ENCODE measurements at places on chromosomes 5 and 9. TPM values are rescaled to one million over a fixed set of nuclear protein-coding genes. Genes with fewer than 3 reads are reported as not detected.

DNA sequence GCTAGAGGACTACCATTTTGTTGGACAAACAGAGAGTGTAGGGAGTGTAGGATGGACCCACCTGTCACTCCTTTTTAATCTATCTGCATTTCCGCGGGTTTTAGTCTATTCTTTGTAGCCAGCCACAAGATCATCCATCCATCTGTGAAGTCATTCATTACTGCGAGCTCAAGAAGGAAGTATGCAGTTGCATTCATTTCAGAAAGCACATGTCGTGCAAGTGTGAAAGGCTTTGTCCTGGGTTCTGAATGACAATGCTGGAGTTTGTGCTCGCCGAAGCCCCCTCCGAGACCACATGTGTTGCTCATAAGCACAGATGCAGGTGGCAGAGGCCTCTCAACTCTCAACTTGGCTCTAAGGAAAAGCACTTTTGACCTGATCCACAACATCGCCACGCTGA lies 70.3 kb upstream of the BASP1 start:
- DNase-seq, result no peak

DNA sequence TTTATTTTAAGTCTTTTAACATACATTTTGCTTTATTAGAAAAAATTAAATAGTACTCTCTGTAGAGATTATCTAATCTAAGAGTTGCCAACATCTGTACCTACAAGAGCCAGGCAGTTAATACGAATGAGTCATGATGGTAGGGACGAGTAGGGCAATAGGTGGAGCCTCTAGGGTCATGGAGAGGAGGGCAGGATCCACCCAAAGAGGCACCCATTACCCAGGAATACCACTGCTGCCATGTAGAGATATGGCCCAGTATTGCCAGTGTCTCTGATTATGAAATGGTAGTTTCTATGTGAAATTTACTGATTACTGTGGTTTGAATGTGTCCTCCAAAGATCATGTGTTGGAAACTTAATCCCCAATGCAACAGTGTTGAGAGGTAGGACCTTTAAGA lies 170.4 kb downstream of the PIK3R1 start:
- no peak for DNase-seq

DNA sequence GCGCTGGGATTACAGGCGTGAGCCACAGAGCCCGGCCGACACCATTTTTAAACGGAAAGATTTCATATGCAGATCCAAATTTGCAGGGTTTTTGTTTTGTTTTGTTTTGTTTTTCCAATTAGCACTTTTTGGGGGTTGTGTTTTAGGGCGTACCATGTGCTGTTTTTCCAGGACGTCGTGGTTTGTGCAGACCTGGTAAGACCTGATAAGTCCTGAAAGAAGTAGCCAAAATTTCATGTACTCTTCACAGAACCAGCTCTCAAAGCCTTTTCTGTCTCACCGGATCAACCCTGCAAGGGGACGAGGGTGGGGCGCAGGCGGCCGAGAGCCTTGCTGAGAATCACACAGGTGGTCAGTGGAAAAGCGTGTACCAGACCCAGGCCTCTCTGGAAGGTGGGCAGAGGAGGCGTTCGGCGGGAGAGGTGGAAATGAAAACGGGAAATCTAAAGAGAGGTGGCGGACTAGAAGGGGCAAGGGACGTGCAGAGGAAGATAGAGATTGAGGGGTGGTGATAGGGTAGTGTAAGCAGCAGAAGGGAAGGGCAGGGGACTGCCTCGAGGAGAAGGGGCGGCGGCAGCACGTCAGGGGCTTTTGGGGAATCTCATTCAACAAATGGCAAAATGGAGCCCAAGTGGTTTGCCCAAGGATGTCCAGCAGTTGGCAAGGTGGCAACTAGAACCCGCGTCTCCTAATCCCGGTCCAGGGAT lies 1.1 kb upstream of the FAF2 start:
- DNase-seq, result no peak

DNA sequence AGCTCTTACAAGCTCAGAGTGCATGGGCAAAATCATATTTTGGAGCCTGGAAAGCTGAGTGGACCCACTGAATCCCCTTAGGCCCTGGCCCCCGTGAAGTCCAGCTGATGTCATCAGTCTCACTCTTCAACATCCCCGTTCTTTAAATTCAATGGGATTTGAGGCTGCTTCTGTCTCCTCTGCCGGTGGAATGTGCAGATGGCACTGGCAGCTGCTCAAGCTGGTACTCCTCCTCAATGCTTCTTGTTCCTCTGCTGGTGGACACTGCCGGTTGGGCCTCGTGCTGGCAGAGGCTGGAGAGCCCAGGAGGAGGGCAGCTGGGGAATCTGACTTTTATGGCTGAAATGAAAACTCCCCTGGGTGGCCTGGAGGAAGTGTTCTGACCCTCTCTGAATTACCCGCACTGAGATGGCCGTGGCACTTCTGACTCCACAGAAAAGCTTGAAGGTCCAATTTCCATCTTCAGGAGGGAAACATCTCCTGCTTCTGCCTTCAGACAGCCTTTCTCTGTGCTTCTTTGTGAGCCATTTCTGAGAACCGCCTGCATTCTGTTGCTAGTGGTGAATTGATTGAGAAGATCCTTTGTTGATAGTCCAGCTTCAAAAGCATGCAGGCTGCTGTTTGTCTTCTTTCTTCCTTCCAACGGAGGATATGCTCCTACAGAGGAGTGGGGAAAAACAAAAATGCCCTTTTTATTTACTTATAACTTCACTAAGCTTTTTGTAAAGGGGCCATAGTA lies 298.9 kb downstream of the TMEM38B start:
- DNase-seq, result no peak

ADRA1B gene
- 2.4 TPM for polyA plus RNA-seq

RARS1 gene
- polyA plus RNA-seq, result 81.7 TPM

Measured in right renal pelvis (tissue), 4 donors.